ENCODE measurements at places on chromosomes 4 and X.

DNA sequence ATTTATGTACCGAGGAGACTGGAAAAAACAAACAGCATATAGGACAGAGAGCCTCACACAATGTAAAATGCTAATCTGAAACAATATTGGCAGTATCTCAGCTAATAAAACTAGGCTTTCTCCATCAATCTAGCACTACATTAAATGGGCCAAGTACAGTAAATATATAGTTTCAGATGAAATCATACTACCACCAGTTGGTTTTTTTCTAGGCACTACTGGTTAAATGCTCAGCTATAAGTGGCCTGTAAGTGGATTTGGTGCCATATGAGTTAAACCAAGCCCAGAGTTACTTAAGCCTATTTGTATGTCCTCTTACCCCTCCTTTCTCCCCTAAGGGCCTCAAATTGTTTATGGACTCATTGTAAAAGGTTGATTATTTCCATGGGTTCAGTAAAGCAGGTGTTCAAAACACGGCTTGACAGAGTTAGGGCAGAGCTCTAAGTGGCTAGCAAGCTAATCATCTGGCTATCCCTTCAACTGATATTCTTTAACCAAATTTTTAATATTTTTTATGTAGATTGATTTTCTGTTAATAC, 57.5 kb downstream of the FAM13A start:
- DNase-seq: no peak

- DNase-seq: no peak
These were observed 11.6 kb upstream of the ING2 start for GRCh38 chr4:183493246-183493645.

- DNase-seq: no peak
These were observed 106.3 kb downstream of the LINC00632 start for GRCh38 chrX:140815868-140816267.

DNA sequence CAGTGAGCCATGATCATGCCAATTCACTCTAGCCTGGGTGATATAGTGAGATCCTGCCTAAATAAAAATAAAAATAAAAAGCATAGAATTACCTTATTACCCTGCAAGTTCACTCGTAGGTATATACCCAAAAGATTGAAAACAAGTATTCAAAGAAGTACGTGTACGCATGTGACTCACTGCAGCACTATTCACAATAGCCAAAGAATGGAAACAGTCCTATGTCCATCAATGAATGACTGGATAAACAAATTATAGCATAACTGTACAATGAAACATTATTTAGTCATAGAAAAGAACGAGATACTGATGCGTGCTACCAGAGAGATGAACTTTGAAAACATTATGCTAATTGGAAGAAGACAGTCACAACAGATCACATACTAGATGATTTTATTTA, 204.6 kb upstream of the DIAPH2 start:
- no peak for DNase-seq

GRCh38 chrX:39242187-39242586, 440.9 kb downstream of the MID1IP1 start:
- DNase-seq: no peak

GRCh38 chr4:26356081-26356501, 35.3 kb downstream of the RBPJ start:
- no peak for DNase-seq

DNA sequence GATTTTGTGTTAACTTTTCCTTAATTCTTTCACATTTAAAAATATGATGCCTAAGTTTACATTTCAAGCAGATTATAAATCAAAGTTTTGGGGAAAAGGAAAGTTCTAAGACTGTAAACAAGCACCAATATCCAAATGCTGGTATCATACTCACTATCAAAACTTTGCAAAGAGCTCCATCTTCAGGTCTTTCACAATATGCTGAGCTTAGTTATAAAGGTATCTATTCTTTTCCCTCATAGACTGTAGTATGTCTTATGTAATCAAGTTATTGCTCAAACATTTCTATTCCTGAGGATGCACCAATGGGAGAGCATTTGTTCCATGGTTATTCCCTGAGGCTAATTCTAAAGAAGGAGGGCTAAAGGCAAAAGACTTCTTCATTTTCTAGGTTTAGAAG, 207.9 kb upstream of the FAM241A start:
- DNase-seq: no peak

DNA sequence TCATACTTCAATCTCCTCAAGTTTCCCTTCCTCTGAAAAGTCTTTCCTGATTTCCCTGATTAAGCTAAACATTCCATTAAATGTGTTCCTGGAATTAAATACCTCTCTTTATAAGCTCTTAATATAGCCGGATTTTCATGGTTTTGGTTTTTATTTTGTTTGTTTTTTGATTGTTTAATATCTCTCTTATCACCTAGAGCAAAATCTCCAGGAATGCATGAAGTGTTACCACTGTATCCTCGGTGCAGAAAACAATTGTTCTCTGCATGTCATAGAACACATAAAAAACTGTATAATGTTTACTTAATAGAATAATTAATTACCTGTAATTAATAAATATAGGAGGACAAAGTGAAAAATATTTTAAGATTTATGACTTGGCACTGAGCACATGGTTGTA, 86.2 kb downstream of the PCDH18 start:
- no peak for DNase-seq

DNA sequence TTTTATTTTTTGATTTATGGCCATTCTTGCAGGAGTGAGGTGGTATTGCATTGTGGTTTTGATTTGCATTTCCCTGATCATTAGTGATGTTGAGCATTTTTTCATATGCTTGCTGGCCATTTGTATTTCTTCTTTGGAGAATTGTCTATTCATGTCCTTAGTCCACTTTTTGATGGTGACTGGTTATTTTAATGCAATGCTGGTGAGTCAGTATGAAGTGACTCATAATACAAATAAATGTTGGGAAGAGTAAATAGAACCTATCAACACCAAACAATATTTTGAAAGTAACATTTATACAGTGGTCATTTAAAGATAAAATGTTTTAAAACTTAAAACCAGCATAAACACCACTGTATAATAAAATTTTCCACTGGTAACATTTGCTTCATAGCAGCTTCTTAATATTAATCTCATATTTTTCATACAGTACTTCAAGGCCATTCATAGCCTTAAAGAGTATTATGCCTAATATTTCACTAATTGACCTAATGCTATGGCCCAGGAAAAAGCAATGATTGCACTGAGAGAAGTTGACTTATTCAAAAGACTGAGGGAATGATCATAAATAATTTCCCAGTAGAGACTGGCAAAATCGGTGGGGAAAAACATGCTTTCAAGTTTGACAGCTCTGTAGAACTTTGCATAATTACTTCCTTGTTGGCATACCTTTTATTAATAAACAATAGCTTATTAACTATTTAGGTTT, 33.9 kb downstream of the CASK start:
- DNase-seq: no peak

DNA sequence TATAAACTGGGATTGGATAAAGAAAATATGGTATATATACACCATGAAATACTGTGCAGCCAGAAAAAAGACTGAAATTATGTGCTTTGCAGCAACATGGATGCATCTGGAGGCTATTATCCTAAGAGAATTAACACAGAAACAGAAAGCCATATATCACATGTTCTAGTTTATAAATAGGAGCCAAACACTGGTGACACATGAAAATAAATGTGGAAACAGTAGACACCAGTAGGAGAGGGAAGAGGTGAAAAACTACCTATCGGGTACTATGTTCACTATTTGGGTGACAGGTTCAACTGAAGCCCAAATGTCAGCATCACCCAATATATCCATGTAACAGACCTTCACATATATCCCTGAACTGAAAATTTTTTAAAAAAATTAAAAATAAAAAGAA, 725.1 kb downstream of the C4orf33 start:
- DNase-seq: no peak

DNA sequence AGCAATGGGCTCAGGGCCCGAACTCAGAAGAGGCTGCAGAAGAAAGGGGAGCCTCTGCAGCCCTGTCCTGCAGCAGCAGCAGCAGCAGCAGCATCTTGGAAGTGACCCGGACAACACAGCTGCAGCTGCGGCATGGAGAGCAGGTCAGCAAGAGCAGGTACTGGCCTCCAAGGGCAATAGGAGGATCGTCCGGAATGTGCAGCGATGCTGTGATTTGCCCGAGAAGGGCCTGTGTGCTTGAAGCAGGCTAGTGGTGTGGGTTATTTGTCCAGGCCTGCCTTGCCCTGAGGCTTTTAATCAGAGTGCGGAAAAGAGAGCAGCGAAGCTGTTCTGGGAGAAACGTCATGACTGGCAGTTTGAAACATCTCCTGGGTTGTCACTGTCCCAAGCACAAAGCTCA, 126.0 kb downstream of the F11 start:
- DNase-seq: no peak

- DNase-seq: no peak
These were observed 165.5 kb downstream of the EFNB1 start for GRCh38 chrX:68994135-68994890.

GRCh38 chr4:15755321-15756155, 22.6 kb upstream of the CD38 start:
- DNase-seq: no peak

DNA sequence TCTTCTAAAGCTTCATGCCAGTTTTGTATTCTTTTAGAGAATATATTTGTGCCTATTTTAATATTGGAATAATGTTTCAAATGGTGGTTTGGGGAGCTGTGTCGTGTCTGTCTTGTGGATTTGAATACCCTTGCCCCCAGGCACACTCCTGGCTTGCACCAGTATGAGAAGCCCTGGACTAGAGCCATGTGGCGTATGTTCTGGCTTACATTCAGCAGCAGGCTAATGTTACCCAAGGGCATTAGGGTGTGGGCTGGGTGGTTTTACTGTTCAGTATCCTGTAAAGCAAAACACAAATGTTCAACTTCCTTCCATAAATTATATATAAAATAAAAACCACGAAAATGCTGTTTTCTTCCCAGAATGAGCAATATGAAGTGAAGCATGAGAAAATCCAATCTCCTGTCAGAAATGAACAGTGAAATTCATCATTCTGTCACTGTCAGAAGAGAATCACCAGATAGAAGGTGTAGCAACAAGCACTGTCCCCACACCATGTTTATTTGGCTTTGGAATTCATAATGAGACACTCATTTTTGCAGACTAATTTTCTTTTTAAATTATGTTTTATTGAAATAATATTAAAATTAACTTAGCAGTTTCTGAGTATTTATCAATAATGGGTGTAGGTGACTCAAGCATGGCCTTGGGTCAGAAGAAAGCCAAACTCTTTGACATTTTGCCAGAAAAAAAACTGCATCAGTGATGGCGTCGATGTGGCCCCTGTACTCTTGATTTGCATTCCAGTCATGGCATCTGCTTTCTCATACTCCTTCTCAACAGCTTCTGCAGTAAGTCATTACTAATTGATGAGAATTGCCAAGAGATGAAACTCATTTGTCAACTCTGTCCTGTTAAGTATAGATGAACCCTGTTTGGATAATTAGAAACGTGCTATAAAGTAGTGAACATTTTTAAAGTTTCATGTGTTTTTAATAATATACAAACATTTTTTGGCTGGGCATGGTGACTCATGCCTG, 43.8 kb downstream of the WWC2 start:
- no peak for DNase-seq

DNA sequence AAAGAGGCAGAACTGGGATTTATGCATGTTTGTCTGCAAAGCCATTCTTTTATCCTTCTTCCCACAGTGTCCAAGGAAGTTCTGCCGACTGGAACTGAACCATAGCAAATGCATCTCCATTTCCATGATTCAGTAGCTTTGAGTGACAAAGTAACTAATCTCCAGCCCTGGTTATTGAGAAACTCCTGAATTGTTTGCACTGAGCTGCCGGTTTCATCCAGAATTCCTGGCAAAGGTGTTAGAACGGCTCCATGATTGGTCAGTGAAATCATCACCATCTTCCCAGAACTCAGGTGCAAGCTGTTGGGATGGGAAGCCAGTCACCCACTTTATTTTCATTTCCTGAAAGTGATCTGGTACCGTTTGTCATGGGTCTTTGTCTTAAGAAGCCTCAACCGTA, 47.0 kb upstream of the SLC34A2 start:
- DNase-seq: no peak

- DNase-seq: no peak
These were observed 5.9 kb downstream of the CRMP1 start for GRCh38 chr4:5887011-5887360.

GRCh38 chrX:102934624-102935023, 2.4 kb upstream of the RAB40AL start:
- no peak for DNase-seq

DNA sequence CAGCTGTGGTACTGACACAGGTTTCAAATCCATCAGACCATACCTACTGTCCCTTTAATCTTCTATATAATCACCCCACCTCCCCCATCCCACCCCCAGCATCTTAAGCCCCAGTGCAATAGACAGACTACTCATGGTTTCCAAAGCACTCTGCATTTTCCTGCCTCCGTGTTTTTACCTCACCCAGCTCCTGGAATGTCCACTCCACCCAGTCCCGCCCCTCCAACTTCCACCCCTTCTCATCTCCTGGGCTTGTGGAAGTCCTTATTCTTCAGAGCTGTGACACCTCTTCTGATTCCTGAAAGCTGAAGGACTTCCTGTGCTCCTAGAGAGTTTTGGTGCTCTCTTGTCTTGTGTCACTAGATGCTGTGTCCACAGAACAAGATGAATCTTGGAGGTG, 94.3 kb downstream of the EFNB1 start:
- peak; percentile 6 for DNase-seq

GRCh38 chrX:6095469-6095868, 133.2 kb downstream of the NLGN4X start:
- DNase-seq: no peak

DNA sequence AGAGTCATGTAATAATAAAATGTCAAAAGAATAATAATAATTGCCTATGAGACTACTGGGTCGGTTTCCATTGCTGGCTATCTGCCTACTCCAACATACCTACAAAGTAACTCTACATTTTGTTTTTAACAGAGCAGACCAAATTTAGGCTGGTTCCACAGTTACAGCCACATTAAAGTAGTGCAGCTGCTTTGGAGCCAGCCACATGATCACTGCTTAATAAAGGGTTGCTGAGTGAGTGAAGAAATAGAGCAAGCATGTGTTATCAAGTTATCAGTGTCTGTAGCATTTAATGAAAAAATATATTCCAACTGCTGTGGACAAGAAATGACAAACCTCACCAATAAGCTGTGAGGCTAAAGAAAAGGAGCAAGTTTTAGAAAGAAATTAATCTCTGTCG, 782.3 kb downstream of the PCDH18 start:
- no peak for DNase-seq

Data from chondrocyte (in vitro differentiated cells).